Caco-2 (cell line): ENCODE measurements at places on chromosomes 4 and X.

DNA sequence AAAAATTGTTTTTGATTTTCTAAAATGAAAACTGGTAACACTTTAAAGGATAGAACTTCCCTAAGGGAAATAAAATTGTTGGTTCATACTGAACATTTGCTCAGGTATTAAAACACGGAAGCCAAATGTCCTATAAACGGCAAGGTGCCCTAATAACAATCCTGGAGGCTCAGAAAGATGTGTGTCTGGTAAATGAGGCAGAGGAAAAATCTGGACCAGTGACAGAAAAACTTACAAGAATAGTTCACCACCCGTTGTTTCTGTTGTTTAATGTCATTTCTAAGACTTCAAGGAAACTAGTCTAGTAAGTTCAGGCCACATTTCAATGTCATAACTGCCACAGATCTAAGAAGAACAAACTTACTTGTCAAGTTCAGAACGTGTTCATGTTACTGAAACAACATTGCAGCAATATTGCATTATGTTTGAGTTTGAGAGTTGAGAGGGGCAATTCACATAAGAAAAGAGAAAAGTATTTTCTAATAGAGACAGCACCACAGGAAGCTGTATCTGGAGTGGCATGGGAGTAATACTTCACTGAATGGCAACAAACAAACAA is 476.6 kb downstream of the GRXCR1 start:
- no peak overlapping the region for H3K27ac ChIP-seq
- H3K27me3 ChIP-seq = no peaks in the 10 kb centered on the region
- H3K36me3 ChIP-seq = no peaks in the 10 kb centered on the region
- no peak for DNase-seq
- no peak overlapping the region for H3K4me3 ChIP-seq
- no peaks in the 10 kb centered on the region for H3K4me1 ChIP-seq

DNA sequence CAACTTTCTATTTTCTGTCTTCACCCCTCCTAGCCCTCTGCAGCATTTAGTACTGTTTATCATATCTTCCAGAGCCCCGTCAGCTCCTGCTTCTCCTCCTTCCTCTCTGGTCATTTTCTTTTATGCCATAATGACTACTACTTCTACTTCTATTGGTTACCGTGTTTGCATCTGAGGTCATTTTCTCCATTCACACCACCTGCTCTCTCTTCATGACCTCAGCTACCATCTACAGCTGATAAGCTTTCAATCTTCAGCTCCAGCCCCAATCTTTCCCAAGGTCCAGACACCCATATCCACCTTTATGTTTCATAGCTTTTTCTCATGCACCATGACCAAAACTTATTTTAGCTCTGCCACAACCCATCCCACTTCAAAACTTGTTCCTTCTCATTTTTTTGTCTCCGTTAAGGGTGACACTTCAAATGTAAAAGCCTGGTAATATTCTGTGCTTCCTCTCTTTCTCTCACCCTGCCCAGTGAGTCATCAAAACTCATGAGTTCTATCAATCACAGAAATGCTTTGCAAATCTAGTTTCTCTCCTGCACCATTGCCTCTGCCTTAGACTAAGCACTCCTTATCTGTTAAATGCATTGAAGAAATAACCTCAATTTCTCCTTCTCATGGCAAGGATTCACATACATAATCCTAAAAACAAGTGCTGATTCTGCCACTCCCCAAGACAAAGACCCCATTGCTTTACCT is 71.3 kb upstream of the IQCM start:
- H3K4me3 ChIP-seq = no peak overlapping the region
- H3K27ac ChIP-seq = no peak overlapping the region
- H3K4me1 ChIP-seq = no peaks in the 10 kb centered on the region
- no peaks in the 10 kb centered on the region for H3K36me3 ChIP-seq
- no peak for DNase-seq

DNA sequence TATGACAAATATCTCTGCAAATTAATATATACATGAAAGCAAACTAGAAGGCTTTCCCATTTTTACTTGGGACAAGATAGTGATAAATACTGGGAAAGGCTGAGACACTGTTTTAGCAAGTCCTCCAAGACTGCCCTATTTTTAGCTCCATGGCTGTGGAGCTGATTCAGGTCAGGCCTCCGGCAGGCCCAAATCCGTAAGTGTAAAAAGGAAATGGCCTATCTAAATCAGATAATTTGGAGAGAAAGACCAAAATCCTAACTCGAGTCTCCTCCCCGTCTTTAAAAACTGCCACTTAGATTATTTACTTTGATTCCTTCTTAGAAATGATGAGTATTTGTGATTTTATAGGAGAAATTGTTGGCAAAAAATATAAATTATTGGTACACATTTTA is 2.9 kb downstream of the OTUD4 start:
- no peak for DNase-seq
- H3K27ac ChIP-seq = peak overlapping the region; percentile 84
- no peaks in the 10 kb centered on the region for H3K27me3 ChIP-seq
- peak overlapping the region; percentile 63; the same call in 1 of the 2 replicates for H3K4me3 ChIP-seq
- H3K36me3 ChIP-seq = no peaks in the 10 kb centered on the region
- H3K4me1 ChIP-seq = peaks cover 9% of the 10 kb centered on the region; the same call in 1 of the 2 replicates

GRCh38 chrX:46407036-46407752 is 138.0 kb downstream of the ZNF674 start:
- no peak for DNase-seq
- H3K27me3 ChIP-seq = no peaks in the 10 kb centered on the region
- H3K36me3 ChIP-seq = no peaks in the 10 kb centered on the region
- H3K27ac ChIP-seq = no peak overlapping the region
- peaks cover 4% of the 10 kb centered on the region; the same call in 1 of the 2 replicates for H3K4me1 ChIP-seq

GRCh38 chrX:9966775-9967408 is at the start of gene CLDN34:
Gene CLDN34 (plus strand): TSS chrX:9967358. CDS start chrX:9967358, 0 bp downstream.
- no peaks in the 10 kb centered on the region for H3K36me3 ChIP-seq
- H3K4me1 ChIP-seq = no peaks in the 10 kb centered on the region
- no peak within 1 kb of the TSS for H3K4me3 ChIP-seq
- H3K27me3 ChIP-seq = no peaks in the 10 kb centered on the region

DNA sequence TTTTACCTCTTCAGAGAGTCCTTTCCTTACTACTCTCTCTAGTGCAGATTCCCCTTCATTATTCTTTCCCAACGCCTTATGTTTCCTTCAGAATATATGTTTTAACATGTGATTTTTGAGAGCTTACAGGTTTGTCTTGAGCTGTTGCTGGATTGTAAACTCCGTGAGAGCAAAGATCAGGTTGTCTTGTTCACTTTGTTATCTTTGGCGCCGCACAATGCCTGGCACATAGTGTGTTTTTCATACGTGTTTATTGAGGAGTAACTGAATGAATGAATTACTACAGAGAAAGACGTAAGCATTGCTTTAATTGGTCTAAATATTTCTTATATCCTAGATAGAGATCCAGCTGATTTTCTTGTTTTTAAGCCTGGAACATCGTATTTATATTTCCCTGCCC is 80.5 kb upstream of the SLC4A4 start:
- no peak overlapping the region for H3K27ac ChIP-seq
- H3K4me1 ChIP-seq = no peaks in the 10 kb centered on the region
- H3K27me3 ChIP-seq = no peaks in the 10 kb centered on the region
- H3K4me3 ChIP-seq = no peak overlapping the region
- no peaks in the 10 kb centered on the region for H3K36me3 ChIP-seq

DNA sequence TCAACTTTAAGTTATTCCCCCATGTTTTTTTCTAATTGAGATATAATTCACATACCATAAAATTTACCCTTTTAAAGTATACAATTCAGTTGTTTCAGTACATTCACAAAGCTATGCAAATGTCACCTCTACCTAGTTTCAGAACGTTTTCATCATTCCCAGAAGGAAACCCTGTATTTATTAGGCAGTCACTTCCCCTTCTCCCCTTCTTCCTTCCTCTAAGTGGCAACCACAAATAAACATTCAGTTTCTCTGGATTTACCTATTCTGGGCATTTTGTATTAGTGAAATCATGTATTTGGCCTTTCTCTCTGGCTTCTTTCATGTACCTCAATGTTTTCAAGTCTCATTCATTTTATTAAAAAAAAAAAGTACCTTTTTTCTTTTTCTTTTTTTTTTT is 101.9 kb downstream of the TET2 start:
- no peaks in the 10 kb centered on the region for H3K4me1 ChIP-seq
- H3K4me3 ChIP-seq = no peak overlapping the region
- no peak for DNase-seq
- H3K36me3 ChIP-seq = no peaks in the 10 kb centered on the region

GRCh38 chr4:2451821-2452785 is 16.8 kb upstream of the RNF4 start:
- H3K4me1 ChIP-seq = no peaks in the 10 kb centered on the region
- no peak overlapping the region for H3K4me3 ChIP-seq
- no peak for DNase-seq
- no peaks in the 10 kb centered on the region for H3K36me3 ChIP-seq
- H3K27ac ChIP-seq = no peak overlapping the region

- H3K27ac ChIP-seq = peak overlapping the region; percentile 56
- peaks cover 20% of the 10 kb centered on the region for H3K4me1 ChIP-seq
- no peaks in the 10 kb centered on the region for H3K36me3 ChIP-seq
- no peak overlapping the region for H3K4me3 ChIP-seq
Measured at GRCh38 chr4:2599304-2599654, 62.8 kb downstream of the FAM193A start.

DNA sequence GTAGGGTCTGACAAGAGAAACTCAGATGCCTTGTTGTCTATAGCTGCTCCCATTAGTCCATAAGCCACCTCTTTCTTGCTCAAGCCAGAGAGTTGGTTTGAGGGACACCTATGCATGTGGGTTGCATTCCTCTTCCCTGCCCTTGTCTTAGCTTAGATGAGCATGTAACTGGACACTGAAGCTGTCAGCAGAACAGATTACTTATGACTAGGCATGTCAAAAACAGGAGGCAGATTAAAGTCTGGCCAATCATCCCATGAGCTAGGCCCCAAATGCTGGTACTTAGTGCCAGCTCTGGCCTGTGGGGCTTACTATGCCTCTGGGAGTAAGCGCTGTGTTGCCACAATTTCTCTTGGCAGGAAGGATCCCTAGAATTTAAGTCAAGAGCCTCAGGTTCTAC is 215.2 kb downstream of the AR start:
- H3K27me3 ChIP-seq = no peaks in the 10 kb centered on the region
- DNase-seq = no peak
- no peaks in the 10 kb centered on the region for H3K4me1 ChIP-seq

- H3K4me3 ChIP-seq = no peak overlapping the region
- H3K36me3 ChIP-seq = no peaks in the 10 kb centered on the region
- H3K27me3 ChIP-seq = no peaks in the 10 kb centered on the region
Measured at GRCh38 chr4:167028976-167029375, 205.3 kb downstream of the SPOCK3 start.

DNA sequence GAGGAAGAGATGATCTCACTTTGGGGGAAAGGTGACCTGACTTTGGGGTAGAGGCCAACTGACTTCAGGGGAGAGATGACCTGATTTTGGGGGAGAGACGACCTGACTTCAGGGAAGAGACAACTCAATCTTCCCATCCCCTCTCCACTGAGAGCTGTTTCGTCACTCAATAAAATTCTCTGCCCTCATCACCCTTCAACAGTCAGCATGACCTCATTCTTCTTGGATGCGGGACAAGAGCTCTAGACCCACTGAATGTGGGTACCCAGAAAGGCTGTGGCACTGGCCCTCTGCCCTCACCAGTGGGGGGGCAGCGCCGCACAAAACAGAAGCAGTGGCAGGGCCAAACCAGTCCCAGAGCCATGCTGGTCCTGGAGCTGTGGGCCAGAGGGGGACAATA is 34.6 kb downstream of the ATXN3L start:
- peaks cover 27% of the 10 kb centered on the region for H3K4me1 ChIP-seq
- H3K27ac ChIP-seq = no peak overlapping the region
- H3K27me3 ChIP-seq = no peaks in the 10 kb centered on the region
- no peaks in the 10 kb centered on the region for H3K36me3 ChIP-seq

DNA sequence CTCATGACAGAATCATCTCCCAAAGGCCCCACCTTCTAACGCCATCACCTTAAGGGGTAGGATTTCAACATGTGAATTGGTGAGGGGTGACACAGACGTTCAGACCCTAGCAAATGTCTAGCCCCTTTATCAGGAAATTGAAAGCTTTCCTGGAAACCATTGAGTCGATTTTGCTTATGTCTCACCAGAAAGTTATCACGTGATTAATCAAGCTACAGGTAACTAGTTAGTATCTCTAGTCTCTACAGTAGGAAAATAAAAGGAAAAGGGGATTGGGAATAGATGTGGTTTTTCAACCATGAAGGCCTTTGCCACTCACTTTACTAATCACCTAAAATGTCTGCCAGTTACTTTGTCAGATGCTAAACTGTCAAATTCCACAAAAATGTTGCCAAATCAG is 1133.0 kb downstream of the PDHA2 start:
- H3K4me1 ChIP-seq = no peaks in the 10 kb centered on the region
- H3K4me3 ChIP-seq = no peak overlapping the region
- no peaks in the 10 kb centered on the region for H3K36me3 ChIP-seq
- H3K27ac ChIP-seq = no peak overlapping the region

GRCh38 chrX:84956304-84956703 is 47.4 kb upstream of the APOOL start:
- no peak overlapping the region for H3K4me3 ChIP-seq
- H3K27me3 ChIP-seq = no peaks in the 10 kb centered on the region
- H3K27ac ChIP-seq = no peak overlapping the region

- H3K36me3 ChIP-seq = no peaks in the 10 kb centered on the region
- no peaks in the 10 kb centered on the region for H3K27me3 ChIP-seq
- no peak for DNase-seq
- H3K4me3 ChIP-seq = no peak overlapping the region
- H3K27ac ChIP-seq = no peak overlapping the region
- H3K4me1 ChIP-seq = no peaks in the 10 kb centered on the region
Measured at GRCh38 chr4:64340218-64341110, 68.8 kb downstream of the TECRL start.

DNA sequence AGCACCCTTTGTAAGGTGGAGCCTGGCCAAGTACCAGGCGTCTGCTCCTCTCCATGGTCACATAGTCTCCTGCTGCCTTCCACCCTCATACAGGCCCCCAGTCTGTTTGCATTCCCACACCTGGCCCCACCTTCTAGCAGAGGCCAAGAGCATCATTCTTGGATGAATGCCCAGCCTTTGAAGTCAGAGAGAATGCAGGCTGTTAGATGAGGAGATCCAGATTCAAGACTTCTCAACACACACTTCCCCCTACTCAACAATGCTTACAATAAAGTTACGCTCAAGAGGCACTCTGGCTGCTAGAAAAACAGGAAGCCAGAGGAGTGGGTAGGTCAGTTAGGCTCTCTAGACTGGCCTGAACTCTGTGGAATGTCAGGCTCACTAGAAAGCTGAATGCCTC is 43.3 kb downstream of the SHROOM4 start:
- H3K27me3 ChIP-seq = no peaks in the 10 kb centered on the region
- H3K36me3 ChIP-seq = no peaks in the 10 kb centered on the region
- no peak overlapping the region for H3K4me3 ChIP-seq
- no peak overlapping the region for H3K27ac ChIP-seq

GRCh38 chr4:160350944-160351343 is 1248.1 kb downstream of the RAPGEF2 start:
- H3K27ac ChIP-seq = no peak overlapping the region
- DNase-seq = no peak
- H3K4me3 ChIP-seq = no peak overlapping the region
- H3K27me3 ChIP-seq = no peaks in the 10 kb centered on the region
- no peaks in the 10 kb centered on the region for H3K36me3 ChIP-seq
- no peaks in the 10 kb centered on the region for H3K4me1 ChIP-seq

- no peak overlapping the region for H3K27ac ChIP-seq
- no peaks in the 10 kb centered on the region for H3K4me1 ChIP-seq
- DNase-seq = no peak
- no peaks in the 10 kb centered on the region for H3K27me3 ChIP-seq
- H3K4me3 ChIP-seq = no peak overlapping the region
Measured at GRCh38 chrX:97931586-97931985, 1047.9 kb downstream of the RPA4 start.
